ENCODE measurements at places on chromosomes 3 and 15. TPM values are rescaled to one million over a fixed set of nuclear protein-coding genes. Genes with fewer than 3 reads are reported as not detected.

DNA sequence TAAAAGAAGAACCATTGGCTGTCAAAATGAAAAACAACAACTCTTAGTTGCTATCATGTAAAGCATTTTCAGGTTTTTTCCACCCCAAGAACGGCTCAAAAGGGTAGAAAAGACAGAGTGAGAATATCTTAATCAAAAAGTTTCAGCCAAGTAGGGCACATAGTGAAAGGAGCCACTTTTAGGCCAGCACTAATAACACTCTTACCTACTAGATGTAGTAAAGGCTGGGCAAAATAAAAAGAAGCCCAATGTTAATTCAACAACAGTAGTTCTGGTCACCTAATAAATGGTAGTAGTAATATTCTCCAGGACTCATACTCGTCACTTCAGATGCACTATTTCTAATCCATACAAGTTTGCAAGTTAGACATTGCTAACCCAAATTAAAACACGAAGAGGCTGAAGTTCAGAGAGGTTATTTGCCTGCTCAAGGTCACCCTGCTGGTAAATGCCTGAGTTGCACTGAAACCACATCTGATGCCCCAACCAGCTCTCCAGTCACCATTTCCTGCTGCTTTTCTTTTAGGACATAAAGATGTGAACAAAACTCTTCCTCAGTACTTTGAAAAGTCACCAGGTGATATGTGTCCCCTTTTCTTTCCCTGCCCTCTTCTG, 7.5 kb downstream of the GOLIM4 start:
- H3K27ac ChIP-seq = no peak overlapping the region
- no peaks in the 10 kb centered on the region for H3K4me1 ChIP-seq
- no peaks in the 10 kb centered on the region for H3K36me3 ChIP-seq
- H3K4me3 ChIP-seq = no peak overlapping the region

DNA sequence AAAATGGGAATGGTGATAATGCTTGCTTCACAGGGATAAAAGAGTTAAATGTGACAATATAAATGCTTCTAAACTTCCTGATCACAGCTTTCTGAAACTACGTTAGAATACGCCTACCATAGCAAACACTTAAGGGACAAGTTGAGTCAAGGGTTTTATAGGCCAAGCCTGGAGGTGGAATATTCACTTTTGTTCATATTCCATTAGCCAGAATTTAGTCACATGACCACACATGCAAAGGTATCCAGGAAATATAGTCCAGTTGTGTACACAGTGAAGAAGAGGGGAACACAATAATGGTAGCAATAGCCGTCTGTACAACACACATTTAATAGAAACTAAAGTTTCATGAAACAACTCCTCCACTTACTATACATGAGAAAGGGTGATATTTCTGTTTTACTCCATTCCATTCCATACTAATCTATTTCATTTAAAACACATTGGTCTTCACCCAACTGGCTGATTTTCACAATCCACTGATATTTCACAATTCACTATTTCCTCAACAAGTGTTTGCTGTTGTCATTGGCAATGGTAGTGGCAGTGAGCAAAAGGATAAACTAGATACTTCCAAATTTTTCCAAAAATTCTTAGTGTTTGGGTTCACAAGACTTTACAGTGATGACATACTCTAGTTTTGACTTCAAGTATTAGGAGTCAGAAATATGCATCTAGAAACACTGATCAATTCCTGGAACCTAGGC, 270.9 kb downstream of the ERC2 start:
- H3K27me3 ChIP-seq = no peaks in the 10 kb centered on the region
- H3K4me3 ChIP-seq = no peak overlapping the region
- DNase-seq = no peak

GRCh38 chr3:136195258-136196063, 674 bp downstream of the MSL2 start:
- no peaks in the 10 kb centered on the region for H3K4me1 ChIP-seq
- H3K27me3 ChIP-seq = no peaks in the 10 kb centered on the region
- H3K27ac ChIP-seq = peak overlapping the region; percentile 97
- H3K36me3 ChIP-seq = no peaks in the 10 kb centered on the region
- DNase-seq = no peak
- peak overlapping the region; percentile 95 for H3K4me3 ChIP-seq

The BUB1B gene
- 144 TPM for total RNA-seq

The GAP43 gene
- total RNA-seq = 21.9 TPM

GRCh38 chr15:65927545-65927944, 58.3 kb downstream of the RAB11A start:
- H3K27ac ChIP-seq = no peak overlapping the region
- H3K4me1 ChIP-seq = peaks cover 2% of the 10 kb centered on the region
- H3K36me3 ChIP-seq = no peaks in the 10 kb centered on the region
- DNase-seq = no peak
- no peak overlapping the region for H3K4me3 ChIP-seq

The MUC13 gene
- not detected for total RNA-seq

- no peaks in the 10 kb centered on the region for H3K4me1 ChIP-seq
- no peak overlapping the region for H3K4me3 ChIP-seq
- no peaks in the 10 kb centered on the region for H3K36me3 ChIP-seq
- H3K27me3 ChIP-seq = no peaks in the 10 kb centered on the region
These were observed 57.6 kb downstream of the SSR3 start for GRCh38 chr3:156497326-156497725.

DNA sequence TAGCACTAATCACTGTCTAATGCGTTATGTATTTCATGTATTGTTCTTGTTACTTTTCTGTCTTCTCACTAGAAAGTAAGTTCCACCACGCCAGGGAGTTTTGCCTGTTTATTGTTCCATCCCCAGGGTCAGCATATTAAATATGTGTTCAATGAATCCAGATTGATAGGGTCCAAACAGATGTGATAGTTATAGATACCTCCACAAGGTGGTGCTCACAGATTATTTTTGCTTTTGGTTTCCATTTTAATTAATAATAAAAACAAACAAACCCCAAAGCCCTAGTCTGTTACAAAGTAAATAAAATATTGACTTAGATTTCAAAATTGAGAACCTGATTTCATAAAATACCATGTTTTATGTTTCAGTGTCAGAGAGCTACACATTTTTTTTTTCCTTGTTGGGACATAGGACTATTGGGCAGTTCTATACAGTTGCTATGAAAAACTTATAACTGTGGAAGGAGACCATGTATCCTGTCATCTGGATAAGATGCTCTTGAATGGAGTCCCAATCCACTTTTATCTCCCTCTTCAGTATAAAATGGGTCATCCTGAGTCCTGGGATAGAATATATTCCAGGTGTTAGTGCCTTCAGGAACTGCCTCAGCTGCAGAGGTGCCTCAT, 12.4 kb downstream of the OTOL1 start:
- no peaks in the 10 kb centered on the region for H3K4me1 ChIP-seq
- no peak overlapping the region for H3K4me3 ChIP-seq
- no peak for DNase-seq

DNA sequence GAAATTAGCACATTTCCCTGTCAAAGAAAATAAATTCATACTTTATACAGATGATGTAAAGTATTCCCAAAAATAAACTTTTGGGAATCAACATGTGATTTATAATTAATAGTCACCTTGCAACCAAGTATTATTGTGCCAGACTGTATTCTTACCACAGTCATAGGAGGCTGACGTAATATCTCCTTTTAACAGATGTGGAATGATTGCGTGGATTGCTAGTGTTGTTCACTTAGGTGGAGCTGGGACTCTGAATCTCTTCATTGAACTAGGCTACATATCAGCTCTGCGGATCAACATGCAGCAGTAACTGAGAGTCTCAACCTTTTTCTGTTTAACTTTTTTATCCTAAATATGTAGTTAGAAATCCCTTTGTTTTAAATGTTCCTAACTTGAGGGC, 37.2 kb downstream of the PXK start:
- no peaks in the 10 kb centered on the region for H3K27me3 ChIP-seq
- H3K27ac ChIP-seq = no peak overlapping the region
- H3K4me3 ChIP-seq = no peak overlapping the region
- no peaks in the 10 kb centered on the region for H3K36me3 ChIP-seq

GRCh38 chr3:51934139-51934850, 7.4 kb downstream of the RRP9 start:
- H3K36me3 ChIP-seq = peaks cover 47% of the 10 kb centered on the region
- no peak overlapping the region for H3K4me3 ChIP-seq
- H3K27me3 ChIP-seq = no peaks in the 10 kb centered on the region
- H3K27ac ChIP-seq = no peak overlapping the region
- no peaks in the 10 kb centered on the region for H3K4me1 ChIP-seq

DNA sequence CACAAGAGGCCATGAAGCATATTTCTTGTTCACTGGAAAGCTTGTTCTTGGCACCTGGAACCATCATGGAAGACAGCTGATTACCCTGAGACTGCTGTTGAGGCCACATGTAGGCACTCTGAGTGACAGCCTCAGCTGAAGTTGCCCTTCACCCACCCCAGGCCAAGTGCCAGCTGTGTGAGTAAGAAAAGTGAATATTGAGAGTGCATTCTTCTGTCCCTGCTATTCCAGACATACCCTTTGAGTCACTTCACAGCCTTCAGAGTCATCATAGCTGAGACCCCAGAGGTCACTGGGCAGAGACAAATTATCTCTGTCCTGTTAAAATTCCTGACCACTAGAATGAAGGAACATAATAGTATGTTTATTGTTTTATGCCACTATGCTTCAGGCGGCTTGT, 79.6 kb downstream of the NFKBIZ start:
- H3K27ac ChIP-seq = no peak overlapping the region
- no peaks in the 10 kb centered on the region for H3K27me3 ChIP-seq
- H3K36me3 ChIP-seq = no peaks in the 10 kb centered on the region
- no peaks in the 10 kb centered on the region for H3K4me1 ChIP-seq
- DNase-seq = no peak
- H3K4me3 ChIP-seq = no peak overlapping the region
